Muscle of leg (tissue), 16 donors: ENCODE measurements at places on chromosomes 2 and 18. TPM values are rescaled to one million over a fixed set of nuclear protein-coding genes. Genes with fewer than 3 reads are reported as not detected.

The RPRM gene
- total RNA-seq: 6.4 TPM

- no peak for DNase-seq
Measured at GRCh38 chr2:133139847-133140533, 428.3 kb downstream of the NCKAP5 start.

The ACTG2 gene
- total RNA-seq: 1.3 TPM

GRCh38 chr2:174300114-174300513 is 34.6 kb upstream of the SP9 start:
- no peak for DNase-seq

The SGPP2 gene
- not detected for total RNA-seq

The NXPH2 gene
- total RNA-seq: 10.6 TPM
